ENCODE measurements at places on chromosomes 1 and 21.
A peak's percentile ranks its signal among the peaks of the same experiment; 100 is the strongest.

- DNase-seq: peak; percentile 89
Measured at GRCh38 chr1:93680420-93681100, 1.1 kb downstream of the BCAR3 start.

GRCh38 chr1:65386439-65386838, 34.0 kb upstream of the LEPR start:
- no peak for DNase-seq

GRCh38 chr1:185528084-185528676, 206.0 kb upstream of the HMCN1 start:
- no peak for DNase-seq

- DNase-seq: no peak
Measured at GRCh38 chr1:63916485-63917360, 142.9 kb downstream of the ROR1 start.

DNA sequence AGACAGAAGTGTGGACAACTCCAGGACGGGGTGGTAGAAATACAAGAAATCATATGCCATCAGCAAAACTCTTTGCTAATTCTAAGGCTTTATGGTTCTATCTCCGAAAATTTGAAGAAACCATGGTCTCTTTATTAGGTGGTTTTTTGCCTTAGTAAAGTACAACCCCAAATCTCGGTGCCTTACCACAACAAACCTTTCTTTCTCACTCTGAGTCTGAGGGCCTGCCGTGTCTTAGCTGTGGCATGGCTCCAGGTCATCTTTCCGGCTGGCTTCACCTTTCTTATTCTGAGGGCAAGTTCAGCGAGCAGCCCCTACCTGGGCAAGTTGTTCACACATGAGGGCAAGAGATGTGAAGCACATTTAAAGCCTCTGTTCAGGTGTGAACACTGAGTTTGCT, 280.6 kb downstream of the TTLL7 start:
- no peak for DNase-seq

GRCh38 chr1:77399250-77400086, 117.6 kb downstream of the AK5 start:
- DNase-seq: no peak

DNA sequence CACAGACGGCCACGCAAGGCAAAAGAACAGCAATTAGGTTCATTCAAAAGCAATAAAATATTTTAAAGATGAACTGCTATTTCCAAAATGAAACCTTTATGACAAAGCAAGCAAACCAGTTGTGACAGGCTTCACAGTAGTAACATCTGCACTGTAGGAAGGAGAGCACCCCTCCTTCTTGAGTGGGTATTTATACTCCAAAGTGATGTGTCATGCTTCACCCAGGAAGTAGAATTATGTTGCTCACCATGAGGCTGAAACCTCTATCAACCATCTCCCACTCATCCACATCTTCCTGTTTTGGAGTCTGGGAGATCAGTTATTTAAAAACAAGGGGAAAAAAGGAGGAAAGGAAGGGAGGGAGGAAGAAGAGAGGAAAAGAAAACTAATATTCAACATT, 885 bp downstream of the OR2T10 start:
- no peak for DNase-seq

DNA sequence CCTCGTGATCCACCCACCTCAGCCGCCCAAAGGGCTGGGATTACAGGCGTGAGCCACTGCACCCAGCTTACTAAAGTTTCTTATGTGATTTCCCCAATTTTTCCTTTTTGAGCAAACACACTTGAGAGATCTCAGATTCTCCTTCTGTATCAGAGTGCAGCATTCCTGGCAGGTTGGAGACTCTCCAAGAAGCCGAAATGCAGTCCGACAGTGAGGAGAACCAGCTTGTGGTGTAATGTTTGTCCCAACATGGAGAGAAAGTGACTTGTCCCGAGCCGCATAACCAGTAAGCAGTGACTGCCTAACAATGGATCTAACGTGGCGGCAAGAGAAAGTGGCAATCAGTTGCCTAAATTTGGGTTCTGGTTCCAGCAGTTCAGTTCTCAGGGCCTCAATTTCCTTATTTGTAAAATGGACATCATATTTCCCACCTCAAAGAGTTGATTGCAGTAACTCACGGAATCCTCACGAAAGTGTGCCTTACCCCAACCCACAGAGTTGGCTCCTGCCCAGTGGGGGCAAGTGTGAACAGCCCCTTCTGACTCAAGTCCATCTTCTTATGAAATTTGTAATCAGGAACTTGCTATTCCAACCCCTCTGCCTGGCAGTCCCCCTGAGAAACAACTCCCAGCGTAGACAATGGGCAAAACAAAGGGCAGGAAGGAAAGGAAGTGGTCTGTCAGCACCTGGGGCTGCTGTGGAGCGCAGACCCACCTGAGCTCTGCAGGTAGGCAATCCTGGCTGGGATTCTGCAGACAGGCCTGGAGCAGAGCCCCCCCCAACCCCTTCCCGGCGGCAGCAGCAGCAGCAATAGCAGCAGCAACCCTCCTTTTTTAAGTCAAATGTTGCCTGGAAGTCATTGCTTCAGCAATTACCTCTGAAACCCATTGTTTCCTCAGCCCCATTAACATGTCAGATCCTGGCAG, 223.6 kb upstream of the POU3F1 start:
- DNase-seq: no peak

DNA sequence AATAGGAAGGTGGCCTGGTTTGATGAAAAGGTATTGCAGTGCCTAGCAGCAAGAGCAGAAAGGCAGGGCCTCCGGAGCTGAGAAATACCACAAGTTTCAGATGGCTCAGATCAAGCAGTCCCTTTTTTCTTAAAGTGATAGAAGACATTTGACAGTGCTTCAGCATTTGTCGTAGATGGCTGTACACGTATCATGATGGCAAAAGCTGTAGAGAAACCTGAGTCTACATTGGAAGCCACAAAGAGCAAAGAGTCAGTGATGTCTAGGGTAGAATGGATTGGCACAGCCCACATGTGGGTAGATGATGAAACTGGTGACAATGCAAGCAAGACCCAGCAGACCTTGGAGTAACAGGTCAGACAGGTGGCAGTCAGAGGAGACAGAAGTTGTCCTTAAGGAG, 101.3 kb upstream of the ARTN start:
- DNase-seq: no peak

DNA sequence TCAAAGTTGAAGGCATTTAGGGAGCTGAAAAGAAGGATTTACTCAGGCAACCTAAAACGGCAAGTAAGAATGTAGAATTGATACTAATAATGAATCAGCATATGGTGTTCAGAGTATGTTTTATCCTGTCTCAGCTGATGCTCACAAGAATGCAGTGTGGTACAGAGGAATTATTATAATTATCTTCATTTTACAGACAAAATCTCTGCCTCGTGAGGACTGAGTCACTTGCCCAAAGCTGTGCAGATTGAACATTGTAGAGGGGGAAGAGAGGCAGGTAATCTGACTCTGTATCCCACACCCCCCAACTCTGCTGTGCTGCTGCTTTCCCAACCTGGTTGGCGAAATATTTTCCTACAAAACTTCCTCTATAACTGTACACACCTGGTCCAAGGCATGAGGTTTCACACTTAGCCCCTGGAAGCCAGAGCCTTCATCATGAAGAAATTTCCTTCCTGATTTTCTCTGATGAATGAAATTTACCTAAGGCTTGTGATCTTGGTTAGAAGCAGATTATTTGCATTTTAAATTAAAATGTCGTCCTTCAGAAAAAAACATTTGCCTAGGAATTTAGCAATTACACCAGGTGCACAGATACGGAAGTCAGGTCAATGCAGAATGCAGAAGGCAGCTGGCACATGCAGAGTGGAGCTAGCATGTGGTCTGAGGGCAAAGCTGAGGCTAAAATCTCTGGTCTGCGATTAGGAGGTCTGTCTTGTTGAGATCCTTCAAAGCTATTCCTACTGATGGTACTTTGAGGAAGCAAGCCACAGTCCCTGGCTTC, 52.8 kb downstream of the DPT start:
- no peak for DNase-seq

DNA sequence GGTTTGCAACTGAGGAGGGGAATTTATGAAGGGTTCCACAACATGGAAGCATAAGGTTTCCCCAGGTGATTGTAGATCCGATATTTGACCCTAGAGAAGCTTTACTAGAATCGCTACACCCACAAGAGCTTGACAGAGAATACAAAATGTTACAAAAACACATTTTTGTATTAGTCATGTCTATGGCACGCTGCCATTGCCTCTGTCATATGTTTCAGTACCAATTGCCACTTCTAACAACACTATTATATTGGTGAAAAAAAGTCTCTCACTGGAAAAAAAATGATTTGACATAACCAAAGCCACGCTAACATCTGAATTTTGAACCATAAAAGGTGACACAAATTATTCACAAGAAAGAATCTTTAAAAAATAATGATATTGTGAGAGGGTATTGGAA, 214.5 kb downstream of the KCNT2 start:
- peak; percentile 28 for DNase-seq

DNA sequence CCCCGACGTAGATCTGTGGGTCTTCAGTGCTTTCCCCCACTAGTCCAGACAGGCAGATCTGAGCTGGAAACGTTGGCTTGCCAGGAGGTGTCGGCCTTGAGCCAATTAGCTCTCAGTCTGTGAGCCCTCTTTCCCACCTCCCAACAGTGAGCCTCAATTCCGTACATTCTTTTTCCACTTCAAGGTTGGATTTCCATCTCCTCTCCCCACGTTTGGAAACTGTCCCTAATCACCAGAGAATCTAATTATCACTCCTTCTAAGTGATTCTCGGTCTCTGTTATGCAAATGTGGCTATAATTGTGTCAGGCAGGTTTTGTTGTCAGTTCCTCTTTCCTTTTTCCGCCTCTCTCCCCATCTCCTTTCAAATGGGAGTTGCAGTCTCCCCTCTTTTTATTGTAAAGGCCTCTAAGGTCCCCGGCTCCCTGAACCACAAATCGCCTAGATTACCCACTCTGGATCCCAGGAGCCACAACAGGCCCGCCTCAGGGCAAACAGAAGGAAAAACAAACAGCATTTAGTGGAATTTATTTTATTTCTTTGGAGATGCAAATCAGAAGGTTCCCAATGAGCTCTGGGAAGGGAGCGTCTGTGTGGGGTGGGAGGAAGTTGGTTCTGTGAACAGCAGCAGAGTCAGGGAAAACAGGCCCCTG, 29.4 kb upstream of the LRRN2 start:
- no peak for DNase-seq

- DNase-seq: no peak
Measured at GRCh38 chr1:7692005-7692404, 79.1 kb upstream of the VAMP3 start.

- no peak for DNase-seq
Measured at GRCh38 chr1:233509526-233509925, 104.4 kb upstream of the KCNK1 start.

DNA sequence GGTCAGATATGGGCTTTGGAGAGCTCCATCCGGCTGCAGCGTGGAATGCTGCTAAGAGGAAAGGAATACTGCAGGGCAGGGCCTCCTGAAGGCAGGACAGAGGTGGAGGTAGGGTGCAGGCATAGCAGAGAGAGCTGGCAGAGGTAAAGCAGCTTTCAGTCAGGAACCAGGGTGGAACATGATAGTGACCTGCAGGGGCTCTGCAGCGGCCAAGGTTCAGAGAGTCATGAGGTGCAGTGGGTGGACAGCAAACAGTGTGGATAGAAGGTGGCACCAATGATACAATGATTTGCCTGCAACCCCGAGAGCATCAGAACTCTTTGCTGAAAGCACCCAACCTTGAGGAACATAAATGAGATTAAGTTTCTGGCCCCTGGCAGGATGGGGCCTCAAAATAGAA, 119.3 kb downstream of the BEND5 start:
- no peak for DNase-seq

GRCh38 chr21:38327984-38328383, 71.2 kb downstream of the KCNJ15 start:
- DNase-seq: no peak

Measured in SJSA1 (cell line).